NCI-H774 (cell line): ENCODE measurements at places on chromosomes 11 and 22.

DNA sequence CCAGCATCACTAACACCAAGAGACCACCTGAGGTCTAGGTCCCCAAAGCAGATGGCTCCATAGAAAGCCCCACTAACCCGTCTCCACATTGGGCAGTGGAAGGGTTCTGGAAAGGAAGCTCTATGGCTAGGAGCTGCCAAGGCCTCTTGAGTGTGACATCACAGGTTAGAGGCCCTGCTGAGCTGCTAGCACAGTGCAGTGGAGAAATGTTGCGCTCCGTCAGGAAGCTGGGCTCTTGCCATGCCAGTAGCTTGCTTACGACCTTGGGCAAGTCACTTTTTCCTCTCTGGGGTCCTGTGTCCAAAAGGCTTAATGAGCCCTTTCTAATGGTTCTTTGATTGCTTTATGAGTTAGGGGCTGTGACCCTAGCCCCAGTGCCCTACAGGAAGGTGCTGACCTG lies 10.6 kb downstream of the PIK3IP1 start:
- DNase-seq: no peak

- no peak for DNase-seq
These were observed 21.1 kb downstream of the KCTD17 start for GRCh38 chr22:37072673-37073072.

DNA sequence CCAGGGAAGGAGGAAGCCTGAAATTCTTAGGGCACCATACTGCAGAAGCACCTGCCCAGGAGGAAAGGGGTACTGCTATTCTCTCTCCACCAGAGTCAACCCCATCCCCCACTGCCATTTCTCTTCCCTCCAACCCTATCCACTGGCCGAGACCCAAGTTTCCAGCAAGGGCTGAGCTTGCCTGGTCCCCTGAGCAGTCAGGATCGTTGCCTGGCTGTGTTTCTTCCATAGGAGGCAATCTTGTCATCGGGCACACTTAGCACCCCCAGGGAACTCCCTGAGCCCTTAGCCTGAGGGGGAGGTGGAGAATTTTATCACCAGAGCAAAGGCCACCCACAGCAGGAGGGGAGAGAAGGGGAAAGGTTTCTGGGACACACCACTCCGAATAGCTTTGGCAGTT lies 115.8 kb upstream of the NECTIN1 start:
- no peak for DNase-seq

DNA sequence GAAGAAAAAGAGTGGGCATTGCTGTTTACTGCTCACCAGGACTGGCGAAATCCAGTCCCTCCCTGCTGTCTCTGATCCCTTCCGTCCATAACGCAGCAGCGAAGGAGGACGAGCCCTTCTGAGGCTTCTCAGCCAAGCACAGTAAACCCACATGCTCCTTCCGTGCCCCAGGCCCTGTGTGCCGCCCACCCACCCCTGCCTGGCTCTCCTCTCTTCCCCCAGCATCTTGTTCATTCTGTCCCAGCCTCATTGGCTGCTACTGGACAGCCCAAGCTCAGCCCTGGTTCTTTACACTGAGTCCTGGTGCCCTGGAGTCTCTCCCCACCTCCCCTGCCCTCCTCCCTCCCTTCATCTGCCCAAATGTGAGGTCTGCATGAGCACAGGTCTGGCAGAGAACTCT lies 559.7 kb downstream of the BRD1 start:
- DNase-seq: no peak

DNA sequence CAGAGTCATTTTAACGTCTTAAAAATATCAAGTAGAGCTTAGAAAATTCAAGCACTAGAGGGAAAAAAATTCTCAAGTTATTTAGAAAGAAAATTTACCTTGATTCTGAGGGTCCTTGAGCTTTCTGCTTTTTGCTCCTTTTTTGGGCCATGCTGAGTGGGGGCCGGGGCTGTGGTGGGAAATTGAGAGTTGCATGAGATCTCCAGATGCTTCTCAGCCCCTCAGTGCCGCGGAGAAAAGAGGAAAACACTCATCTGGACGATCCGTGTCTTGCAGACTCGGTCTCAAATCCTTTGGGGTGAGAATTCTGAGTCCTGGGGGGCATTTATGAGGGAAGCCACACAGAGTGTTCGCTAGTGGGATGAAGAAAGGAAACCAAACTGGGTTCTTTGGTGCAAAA lies 700.8 kb downstream of the TBC1D22A start:
- no peak for DNase-seq

DNA sequence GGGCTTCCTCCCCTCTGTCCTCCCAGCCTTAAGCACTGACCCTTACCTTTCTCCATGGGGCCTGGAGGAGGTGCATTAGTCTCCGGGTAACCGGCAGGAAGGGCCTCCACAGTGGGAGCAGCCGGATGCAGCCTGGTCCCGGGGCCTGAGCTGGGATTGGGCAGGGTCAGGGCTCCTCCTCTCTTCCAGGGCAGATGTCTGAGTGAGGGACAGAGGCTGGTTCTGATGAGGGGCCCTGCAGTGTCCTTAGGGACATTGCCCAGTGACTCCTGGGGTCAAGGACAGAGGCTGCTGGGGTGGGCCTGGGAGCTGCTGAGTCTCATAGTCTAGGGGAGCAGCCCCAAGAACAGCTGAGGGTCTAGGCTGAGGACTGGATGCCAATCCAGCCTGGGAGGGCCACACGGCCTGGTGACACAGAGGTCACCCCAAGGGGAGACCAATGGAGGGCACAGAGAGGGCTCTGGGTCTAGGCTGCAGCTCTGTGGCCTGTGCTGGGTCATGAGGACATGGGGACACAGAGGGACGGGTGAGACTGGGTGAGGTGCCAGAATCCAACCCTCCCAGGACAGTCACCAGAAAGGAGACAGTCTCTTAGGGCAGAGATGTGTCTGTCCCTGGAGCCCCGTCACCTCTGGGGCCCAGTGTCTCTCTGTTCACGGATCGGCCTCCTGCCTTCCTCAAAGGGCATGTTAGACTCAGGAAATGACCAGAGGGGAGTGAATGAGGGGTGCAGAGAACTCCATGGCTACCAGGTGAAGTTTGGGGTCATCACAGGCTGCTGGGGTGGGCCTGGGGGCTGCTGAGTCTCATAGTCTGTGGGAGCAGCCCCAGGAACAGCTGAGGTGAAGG lies 6.5 kb downstream of the IGLL5 start:
- DNase-seq: no peak

DNA sequence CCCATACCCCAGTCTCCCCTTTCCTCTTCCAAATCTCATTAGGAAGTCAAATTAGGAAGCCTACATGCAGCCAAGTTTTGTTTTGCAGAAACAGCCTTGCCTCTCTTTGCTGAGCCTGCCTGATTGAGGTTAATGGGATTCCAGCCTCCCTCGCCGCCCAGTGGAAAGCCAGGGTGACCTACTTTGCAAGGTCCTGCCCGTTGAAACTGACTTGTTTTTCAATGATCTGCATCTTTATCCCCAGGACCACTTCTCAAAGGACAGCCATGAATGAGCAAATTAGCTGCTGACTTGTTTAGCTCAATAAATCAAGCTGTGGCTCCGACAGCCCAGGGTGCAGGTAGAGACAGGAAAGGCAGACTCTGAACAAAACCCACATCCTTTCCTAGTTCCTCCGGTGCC lies 110.4 kb downstream of the RRAS2 start:
- no peak for DNase-seq

GRCh38 chr11:33936725-33937604 lies 45.1 kb upstream of the LMO2 start:
- DNase-seq: no peak

- DNase-seq: no peak
These were observed 2.4 kb downstream of the TIMP3 start for GRCh38 chr22:32803738-32804435.

DNA sequence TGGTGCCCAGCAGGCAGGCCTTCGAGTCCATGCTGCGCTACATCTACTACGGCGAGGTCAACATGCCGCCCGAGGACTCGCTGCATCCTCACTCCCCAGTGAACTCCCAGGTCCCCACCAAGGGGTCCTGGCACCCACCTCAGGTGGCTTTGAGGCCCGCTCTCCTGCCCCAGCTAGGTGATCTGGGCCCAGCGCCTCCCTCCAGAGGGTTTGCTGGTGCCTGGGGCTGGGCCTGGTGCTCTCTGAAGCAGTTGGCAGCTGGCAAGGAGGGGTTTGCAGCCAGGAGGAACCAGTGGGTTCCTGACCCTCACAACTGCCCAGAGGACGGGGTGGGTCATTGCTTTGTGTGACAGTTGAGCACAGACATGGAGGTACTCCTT lies 5.9 kb downstream of the THAP7 start:
- DNase-seq: no peak

DNA sequence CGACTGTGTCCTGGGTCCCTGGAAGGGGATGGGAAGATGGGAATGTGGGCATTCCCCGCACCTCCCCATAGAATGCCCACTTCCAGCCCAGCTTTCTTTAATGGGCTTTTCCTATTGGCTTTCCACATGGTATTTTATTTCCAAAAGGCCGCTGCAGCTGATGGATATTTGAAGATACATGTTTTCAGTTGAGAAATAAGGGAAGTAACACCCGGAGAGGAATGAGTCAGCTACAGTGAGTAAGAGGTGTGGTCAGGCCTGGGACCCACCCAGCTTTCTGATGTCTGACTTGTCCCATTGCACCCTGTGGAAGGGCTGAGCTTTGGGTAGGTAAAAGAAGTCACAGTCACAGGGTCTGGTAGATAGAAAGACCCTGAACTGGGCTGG lies 476.9 kb downstream of the MIAT start:
- DNase-seq: no peak

- DNase-seq: no peak
These were observed 83.9 kb downstream of the RRAS2 start for GRCh38 chr11:14275076-14275475.

- no peak for DNase-seq
These were observed 284.8 kb downstream of the ETS1 start for GRCh38 chr11:128302425-128303186.

DNA sequence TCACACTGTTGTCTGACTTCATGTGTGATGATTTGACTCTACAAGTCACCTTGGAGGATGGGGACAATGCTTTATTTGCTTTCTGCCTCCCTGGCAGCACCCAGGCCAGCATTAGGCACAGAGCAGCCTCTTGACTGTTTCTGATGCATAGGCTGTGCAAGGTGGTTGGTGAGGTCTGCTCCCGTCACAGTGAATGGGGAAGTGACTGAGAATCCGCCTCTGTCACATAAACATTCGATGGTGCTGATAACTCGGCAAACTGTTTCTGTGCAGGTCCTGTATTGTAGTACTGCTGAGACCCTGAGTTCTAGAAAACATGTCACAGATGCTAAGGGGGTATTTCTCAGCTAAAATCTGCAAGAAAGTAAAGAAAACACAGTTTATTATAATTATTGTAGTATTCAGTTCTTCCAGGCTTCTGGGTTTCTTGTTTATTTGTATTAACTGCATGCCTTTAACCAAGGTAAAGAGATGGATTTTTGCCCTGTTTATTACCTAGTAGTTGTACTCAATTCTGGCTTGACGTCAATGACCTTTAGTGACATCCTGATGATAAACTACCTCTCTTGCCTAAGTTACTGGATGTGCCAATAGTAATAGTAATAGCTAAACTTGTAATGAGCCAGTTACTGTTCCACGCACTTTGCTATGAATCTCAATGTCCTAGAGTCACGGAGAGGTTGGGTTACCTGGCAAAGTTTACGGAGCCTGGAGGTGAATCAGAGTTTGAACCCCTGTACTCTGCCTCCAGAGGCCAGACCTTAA lies 24.8 kb upstream of the RCN1 start:
- DNase-seq: no peak

GRCh38 chr11:44564670-44565210 lies 723 bp upstream of the CD82 start:
- DNase-seq: peak; percentile 50

GRCh38 chr11:72613977-72614376 lies 60.2 kb downstream of the PDE2A start:
- DNase-seq: no peak

DNA sequence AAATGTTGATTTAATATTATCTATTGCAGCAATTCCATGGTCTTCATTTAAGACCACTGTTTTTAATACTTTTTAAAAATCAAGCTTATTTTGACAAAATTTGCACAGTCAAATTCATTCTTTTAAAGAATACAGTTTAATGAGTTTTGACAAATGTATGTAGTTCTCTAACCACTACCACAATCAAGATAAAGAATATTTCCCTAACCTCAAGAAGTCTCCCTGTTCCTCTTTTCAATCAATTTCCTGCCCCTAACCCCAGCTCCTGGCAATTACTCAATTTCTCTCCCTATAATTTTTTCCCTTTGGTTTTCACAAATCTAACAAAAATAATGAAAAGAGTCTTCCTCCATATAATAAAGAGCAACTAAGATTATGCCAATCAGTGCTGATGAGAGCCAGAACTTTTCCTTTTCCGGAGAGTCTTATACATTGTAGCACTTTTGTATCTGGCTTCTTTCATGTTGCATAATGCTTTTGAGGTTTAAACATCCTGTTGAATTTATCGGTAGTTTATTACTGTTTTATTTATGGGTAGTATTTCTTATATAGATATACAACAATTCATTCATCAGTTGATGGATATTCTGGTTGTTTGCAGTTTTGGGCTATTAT lies 231.7 kb downstream of the AASDHPPT start:
- no peak for DNase-seq

- no peak for DNase-seq
These were observed 8.1 kb downstream of the INPP5J start for GRCh38 chr22:31130873-31131272.

DNA sequence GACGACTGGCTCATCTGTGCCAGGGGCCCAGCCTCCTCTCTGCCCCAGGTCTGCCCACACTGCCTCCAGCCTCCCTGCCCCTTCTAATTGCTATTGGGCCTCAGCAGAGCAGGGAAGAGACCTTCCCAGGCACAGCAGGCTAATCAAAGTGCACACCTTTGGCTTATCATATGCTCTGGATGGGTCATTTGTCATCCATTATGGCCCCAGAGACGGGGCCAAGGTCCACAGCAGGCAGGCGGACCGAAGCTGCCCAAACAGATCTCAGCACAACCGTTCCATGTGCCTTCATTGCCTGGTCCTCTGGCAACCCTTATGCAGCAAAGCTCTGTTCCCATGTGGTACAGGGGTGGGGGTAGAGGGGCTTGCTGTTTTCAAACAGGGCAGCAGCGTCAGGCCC lies 66.6 kb downstream of the TP53I11 start:
- DNase-seq: no peak
